Skeletal muscle cell (primary cell): ENCODE measurements at places on chromosomes 2 and 18.

- DNase-seq = peak; percentile 36
Observed at GRCh38 chr2:236078297-236079255, 89.6 kb downstream of the GBX2 start.

DNA sequence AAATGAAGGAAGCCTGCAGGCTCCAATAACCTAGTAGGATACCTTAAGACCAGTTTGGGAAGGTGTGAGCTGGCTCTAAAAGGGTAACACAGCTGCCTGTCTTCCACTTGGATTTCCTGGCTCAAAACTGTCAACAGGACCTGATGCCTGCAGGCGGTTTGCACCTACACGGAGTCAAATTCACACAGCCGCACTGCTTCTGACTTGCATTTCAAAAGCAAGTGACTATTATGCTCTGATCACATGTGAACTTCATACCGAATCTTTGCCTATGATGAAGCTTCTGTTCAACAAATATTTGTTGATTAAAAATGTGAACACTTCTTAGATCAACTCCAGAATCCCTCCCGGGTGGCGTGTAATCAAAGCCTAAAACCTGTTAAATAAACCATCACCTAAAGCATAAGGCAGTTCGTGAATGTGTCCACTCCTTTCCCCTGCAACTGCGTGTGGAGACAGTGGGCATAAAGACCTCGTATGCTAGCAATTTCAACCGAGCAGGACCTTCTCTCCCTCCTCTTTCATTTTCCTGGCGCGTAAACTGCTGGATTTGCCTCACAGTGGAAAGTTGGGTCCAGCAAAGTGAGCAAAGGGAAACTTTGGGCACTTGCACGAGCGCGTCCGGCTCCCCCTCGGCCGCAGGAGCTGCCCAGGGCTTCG is 784 bp downstream of the CRACDL start:
- no peak for DNase-seq

DNA sequence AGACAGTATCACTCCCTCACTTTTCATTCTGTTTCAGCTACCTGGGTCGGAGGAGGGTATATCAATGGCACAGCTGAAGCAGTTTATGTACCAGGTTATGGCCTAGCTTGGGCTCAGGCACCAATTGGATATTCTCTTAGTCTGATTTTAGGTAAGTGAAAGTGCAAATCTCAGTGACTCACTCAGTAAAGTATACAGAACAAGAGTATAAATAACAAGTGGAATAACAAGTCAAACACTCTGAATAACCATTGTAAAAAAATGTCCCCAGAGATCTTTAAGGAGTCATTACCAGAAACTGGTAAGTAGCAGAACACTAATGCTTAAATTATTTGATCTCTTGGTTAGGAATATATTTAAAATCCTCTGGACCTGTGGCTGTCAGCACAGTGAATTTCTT is 5.7 kb downstream of the SLC5A7 start:
- peak; percentile 4 for DNase-seq

- DNase-seq = peak; percentile 28
Observed at GRCh38 chr18:74796841-74797576, 199.3 kb downstream of the ZNF407 start.

GRCh38 chr2:121541495-121541894 is 10.8 kb downstream of the RNU4ATAC start:
- DNase-seq = no peak

- no peak for DNase-seq
Observed at GRCh38 chr2:223477318-223477717, 124.8 kb downstream of the SCG2 start.

DNA sequence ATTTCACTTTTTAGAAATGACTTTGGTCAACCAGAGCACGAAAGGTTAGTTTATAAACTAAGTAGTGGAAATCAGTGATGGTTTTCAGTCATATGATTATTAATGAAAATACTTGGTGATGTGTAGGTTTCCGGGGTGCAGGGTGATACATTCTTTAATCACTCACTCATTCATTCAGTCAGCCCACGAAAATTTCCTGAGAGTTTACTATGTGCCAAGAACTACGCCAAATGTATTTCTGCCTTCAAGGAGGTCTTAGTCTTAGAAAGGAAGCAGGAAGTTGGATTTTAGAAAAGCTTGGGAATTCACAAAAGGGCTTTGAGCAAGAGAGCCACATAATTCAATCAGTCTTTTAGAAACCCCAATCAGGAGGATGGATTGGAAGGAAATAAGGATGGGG is 543.6 kb downstream of the PLCL1 start:
- DNase-seq = no peak

- no peak for DNase-seq
Observed at GRCh38 chr18:37560003-37560402, 5.6 kb downstream of the CELF4 start.

DNA sequence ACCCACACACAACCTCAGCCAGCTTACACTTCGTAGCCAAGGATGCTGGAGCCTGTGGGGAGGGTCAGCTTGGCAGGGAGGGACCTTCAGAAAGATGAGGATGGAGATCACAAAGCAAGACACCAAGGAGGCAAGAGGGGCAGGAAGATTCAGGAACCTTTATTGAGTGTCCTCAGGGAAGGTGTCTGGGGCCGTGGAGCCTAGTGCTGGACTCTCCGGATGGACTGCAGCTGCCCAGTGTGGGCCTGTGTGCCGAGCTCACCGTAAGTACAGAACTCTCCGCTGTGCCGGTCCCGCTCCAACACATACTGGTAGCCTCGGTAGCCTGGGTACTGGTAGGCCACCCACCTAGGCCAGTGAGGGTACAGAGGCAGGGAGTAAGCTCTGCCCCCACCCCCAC is 3.2 kb downstream of the CRYBA2 start:
- no peak for DNase-seq

GRCh38 chr2:22787745-22788144 is 597.2 kb upstream of the KLHL29 start:
- DNase-seq = no peak

- no peak for DNase-seq
Observed at GRCh38 chr2:100010606-100011005, 131.8 kb downstream of the AFF3 start.

- DNase-seq = no peak
Observed at GRCh38 chr2:238989484-238989883, 141.6 kb downstream of the TWIST2 start.

- DNase-seq = no peak
Observed at GRCh38 chr2:121076885-121077549, 208.0 kb downstream of the TFCP2L1 start.

- DNase-seq = no peak
Observed at GRCh38 chr2:240131296-240131695, 4.8 kb downstream of the COPS9 start.

- DNase-seq = no peak
Observed at GRCh38 chr2:189613650-189614420, 33.2 kb upstream of the SLC40A1 start.

DNA sequence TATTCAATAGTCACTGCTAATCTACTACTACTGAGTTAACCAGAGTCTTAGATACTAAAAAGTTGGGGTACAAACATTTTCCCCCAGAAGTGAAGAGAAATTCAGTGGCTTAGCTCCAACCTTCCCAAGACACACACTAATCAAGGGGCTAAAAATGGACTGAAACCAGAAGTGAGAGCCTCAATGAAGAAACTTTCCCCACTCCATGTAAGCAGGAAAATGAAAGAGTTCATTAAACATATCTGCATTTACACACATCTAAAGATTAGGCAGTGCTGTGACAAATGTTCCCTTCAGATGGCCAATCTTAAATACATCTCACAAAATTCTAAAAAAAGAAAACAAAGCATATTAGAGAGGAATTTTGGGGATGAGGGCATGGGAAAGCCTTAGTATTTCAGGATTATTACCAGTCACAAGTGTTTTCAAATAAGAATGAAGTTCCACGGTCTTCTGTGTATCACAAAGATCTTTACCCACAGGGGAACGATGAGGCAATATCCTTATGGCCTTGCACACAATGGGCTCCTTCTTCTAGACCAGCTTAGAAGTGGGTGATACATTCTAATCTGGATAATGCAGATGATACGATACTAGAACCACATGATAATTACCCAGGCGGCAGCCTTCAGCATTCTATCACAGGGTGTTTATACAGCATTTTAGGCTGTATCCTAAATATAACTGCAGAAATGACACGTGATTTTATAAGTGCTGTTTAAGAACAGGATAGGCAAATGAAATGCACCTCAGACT is 17.1 kb downstream of the ANKRD44 start:
- DNase-seq = no peak

GRCh38 chr2:173819852-173820251 is 145.3 kb downstream of the SP3 start:
- no peak for DNase-seq

DNA sequence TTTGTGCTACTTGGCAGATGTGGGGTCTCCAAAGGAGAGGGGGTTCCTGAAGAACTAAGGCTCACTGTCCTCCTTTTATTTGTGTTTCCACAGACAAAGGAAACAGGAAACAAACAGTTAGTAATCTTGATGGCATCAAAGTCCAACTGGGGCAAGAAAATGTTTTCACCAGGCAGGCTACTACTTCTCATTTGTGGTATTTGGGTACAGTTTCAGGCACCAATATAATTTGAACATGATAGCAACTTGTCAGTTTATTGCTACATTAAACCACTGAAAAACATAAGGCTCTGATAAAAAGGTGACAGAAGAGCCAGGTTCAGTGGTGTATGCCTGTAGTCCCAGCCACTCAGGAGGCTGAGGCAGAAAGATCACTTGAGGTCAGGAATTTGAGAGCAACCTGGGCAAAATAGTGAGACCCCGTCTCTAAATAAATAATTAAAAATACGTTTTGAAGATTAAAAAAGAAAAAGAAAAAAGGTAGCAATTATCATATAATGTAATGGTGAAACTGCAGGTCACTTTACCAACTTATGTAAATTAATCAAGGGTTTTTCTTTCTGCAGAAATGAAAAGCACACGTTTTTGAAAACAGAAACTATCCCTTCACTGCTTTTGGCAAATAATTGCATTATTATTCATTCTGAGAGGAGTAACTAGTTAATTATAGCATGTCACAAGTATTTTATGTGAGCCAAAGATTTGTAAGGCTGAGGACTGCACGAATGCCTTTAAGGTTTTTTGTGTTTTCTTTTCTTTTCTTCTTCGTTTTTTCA is 157.5 kb upstream of the CAVIN2 start:
- DNase-seq = no peak

- DNase-seq = peak; percentile 4
Observed at GRCh38 chr18:36519358-36519757, 221.8 kb downstream of the FHOD3 start.

GRCh38 chr2:167761465-167762136 is 485.8 kb downstream of the STK39 start:
- DNase-seq = no peak

- DNase-seq = no peak
Observed at GRCh38 chr2:120052597-120052996, 39.7 kb downstream of the EPB41L5 start.

GRCh38 chr18:23920054-23920453 is 94.5 kb upstream of the TTC39C start:
- no peak for DNase-seq

- DNase-seq = peak; percentile 42
Observed at GRCh38 chr18:33440060-33441043, at the start of gene CCDC178. CCDC178 (minus strand) TSS chr18:33440721; CDS start chr18:33412088, 28,633 bp downstream.

- DNase-seq = no peak
Observed at GRCh38 chr18:32730068-32730467, 42.8 kb downstream of the KLHL14 start.

DNA sequence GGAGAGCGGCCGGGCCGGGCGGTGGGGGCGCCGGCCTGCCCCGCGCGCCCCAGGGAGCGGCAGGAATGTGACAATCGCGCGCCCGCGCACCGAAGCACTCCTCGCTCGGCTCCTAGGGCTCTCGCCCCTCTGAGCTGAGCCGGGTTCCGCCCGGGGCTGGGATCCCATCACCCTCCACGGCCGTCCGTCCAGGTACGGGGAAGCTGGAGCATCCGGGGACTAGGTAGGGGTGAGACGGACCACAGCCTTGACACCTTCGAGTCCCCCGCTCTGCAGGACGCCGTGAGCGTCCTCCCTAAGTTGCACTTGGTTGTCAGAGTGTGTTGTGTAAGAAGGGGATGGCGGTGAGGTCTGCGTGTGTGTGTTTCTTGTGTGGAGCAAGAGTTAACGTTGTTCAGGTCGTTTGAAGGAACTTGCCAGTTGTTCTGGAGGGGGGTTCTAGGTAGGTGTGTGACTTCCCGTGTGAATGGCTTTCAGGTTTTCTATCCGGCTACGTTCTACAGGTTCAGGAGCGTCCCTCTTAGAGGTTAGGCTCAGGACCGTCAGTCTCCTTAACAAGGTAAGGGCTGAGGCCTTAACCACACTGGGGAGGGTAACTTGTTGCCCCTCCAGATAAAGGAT is 393 bp downstream of the IL1R1 start:
- DNase-seq = no peak

- DNase-seq = no peak
Observed at GRCh38 chr18:60667016-60667415, 294.4 kb upstream of the MC4R start.

- DNase-seq = no peak
Observed at GRCh38 chr2:187338679-187339121, 109.4 kb downstream of the CALCRL start.

- peak; percentile 54 for DNase-seq
Observed at GRCh38 chr2:163735685-163736432, at the start of gene FIGN. FIGN (minus strand) TSS chr2:163736008; CDS start chr2:163734927, 1,081 bp downstream.

DNA sequence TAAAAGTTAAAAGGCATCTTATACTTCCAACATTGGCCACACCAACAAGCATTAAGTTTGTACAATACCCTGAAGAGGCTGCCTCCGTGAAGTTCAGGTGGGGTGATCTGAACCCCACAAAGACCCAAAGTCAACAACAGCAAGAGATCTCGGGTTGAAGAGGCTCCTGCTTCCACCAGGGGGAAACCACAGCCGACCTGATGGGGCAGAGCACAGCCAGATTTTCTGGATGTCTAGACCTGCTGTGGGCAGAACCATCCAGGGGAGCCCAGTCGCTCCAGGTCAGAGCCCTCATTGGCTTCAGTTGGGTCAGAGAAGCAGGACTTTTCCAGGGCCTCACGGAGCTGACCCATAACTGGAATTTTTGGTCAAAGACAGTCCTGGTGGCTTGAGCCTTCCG is 66.5 kb upstream of the ACKR3 start:
- no peak for DNase-seq

- DNase-seq = no peak
Observed at GRCh38 chr2:28507796-28508764, 12.2 kb downstream of the PLB1 start.

- DNase-seq = no peak
Observed at GRCh38 chr18:46386788-46387187, 270.2 kb downstream of the LOXHD1 start.

GRCh38 chr18:52499016-52499415 is 159.0 kb downstream of the DCC start:
- no peak for DNase-seq

DNA sequence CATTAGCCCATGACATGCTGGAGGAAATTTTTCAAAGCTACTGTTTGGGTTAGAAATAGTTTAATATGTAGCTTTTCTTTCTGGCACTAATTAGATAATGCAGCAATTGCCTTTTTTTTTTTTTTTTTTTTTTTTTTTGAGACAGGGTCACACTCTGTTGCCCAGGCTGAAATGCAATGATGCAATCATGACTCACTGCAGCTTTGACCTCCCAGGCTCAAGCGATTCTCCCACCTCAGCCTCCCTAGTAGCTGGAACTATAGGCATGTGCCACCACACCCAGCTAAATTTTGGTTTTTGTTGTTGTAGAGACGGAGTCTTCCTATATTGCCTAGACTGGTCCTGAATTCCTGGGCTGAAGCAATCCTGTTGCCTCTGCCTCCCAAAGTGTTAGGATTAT is 136.2 kb downstream of the SP100 start:
- DNase-seq = no peak

- DNase-seq = no peak
Observed at GRCh38 chr2:240685771-240686371, 3.2 kb upstream of the AQP12B start.
